ENCODE measurements at places on chromosomes 16 and 17.

DNA sequence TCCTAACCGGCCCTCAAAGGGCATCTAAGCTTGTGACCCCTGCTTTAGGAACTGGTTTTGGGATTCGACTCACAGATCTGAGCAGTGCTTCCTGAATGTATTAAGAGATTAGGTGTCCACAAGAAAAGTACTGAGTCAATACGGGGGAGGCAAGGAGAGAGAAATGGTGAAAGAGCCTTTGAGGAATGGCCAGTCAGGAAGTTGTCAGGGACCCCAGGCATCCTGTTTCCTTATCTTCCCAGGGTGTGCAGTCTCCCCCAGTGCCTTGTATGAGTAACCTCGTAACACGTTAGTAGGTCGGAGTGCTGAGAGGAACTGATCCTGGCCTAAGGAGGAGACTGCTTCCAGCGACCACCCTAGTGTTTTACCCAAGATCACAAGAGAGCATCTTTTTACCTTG, 16.4 kb upstream of the TMED6 start:
- DNase-seq, result no peak

DNA sequence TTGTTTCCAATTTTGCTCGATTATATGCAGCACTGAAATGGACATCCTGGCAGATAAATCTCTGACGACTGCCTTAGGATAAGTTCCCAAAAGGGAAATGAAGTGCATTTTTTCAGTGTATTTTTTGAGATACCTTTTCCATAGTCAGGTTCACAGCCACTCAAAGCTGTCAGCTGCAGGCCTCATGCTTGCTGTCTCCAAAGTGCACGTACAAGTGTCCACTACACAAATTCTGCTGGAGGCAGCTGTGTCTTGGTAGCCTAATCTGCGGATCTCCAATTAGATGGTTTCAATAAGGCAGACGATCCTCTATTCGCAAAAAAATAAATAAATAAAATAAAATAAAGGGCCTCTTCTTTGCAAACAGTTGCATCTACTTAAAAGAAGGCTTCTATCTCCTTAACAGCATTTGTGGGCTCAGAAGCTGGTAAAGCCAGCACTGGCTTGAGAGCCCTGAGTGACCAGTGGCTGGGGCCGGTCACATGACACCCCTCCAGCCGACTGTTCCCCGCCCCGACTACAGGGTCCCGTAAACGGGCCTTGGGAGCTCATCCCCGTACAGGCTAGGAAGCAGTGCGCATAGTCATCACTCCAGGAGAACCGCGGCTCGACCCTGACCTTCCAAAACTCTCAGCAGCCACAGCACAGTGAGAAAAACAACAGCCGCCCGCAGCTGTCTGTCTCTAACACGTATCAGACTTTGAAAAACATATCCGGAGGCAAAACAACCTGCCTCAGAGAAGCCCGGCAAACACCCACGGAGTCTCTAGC, 18.8 kb downstream of the RPH3AL start:
- no peak for DNase-seq

GRCh38 chr17:80811181-80812105, 180.2 kb upstream of the CHMP6 start:
- DNase-seq, result no peak

- DNase-seq, result no peak
These were observed 9.8 kb upstream of the NAT9 start for GRCh38 chr17:74785981-74786360.

GRCh38 chr17:57279432-57279831, 23.1 kb downstream of the MSI2 start:
- DNase-seq, result no peak

- DNase-seq, result no peak
These were observed 1.5 kb downstream of the LIMD2 start for GRCh38 chr17:63698381-63698885.

DNA sequence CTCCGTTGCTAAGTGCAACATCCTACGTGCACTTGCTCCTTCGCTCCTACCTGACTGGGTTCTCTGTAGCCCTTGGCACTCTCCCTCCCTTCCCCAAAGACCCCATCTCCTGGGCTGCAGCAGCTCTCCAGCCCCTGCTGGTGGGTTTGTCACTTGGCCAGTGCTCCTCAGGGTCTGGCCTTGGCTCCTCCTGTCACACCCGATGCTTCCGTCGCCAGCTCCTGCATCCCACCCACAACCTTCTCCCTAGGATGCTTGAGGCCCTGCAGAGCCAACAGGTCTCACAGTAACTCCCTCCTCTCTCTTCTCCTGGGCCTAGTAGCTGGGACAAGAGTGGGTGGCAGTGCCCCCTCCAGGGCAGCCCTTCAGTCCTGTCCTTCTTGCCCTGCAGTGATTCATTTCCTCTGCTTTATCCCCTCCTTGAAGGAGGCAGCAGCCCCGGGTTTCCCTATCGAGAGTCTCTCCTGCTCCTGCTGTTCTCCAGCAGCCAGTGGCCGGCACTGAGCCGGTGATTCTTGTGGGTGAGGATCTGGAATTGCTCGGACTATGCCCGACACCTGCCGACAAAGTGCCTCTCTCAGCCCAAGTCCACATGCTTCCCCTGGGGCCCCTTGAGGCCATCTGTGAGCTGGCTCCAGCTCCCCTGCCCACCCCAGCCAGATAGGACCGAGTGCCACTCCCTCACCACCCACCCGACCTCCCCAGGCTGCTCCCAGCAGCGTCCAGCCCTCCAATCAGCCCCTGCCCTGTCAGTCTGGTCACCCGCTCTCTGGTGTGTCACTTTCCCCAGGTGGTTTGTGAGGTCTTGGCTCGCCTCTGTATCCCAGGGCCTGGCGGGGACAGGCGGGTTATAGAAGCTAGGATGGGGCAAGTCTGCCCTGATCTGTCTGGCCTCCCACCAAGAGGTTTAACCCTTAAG, 3.8 kb downstream of the LITAFD start:
- no peak for DNase-seq

GRCh38 chr17:21301593-21302550, 17.4 kb downstream of the MAP2K3 start:
- DNase-seq, result no peak

GRCh38 chr17:4839965-4840892, 7.1 kb downstream of the MINK1 start:
- DNase-seq, result no peak

GRCh38 chr16:73315645-73316044, 267.7 kb upstream of the ZFHX3 start:
- no peak for DNase-seq

DNA sequence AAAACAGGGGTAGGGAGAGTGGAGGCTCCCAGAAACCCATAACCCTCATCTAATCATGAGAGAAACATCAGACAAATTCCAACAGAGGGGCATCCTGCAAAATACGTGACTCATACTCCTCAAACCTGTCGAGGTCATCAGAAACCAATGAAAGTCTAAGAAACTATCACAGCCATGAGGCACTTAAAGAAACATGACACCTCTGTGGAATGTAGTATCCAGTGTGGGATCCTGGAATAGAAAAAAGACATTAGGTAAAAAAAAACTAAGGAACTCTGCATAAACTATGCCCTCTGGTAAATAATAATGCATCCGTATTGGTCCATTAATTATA, 16.4 kb downstream of the CDH5 start:
- DNase-seq, result no peak

GRCh38 chr17:18933102-18934058, 18.6 kb upstream of the SLC5A10 start:
- DNase-seq, result no peak

DNA sequence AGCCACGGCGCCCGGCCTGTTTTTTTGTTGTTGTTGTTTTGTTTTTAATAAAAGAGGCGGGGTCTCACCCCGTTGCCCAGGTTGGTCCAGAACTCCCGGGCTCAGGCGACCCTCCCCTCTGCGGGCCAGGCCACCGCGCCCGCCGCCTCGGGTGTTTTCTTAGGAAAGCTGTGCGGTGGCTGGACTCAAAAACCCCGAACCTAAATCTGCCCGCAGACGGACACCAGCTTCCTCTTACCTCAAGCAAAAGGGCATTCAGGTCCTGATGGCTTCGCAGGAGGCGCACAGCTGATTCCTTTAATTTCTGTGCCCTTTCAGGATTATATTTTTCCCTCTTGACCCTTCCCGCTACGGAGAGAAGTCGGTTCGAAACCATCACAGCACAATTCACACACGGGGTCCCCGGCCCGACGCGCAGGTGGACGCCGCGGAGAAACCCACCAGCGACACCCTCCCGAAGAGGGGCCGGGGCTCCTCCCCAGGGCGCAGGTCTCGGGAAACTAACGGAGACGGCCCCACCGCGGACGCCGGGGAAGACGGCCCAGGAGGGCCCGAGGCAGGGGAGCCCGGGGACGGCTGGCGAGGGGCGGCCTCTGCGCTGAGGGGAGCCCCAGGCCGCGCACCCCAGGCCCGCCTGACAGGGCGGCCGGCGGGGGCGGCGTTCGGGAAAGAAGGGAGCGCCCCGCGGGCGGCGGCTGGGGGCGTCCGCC, 653 bp downstream of the FANCA start:
- no peak for DNase-seq

DNA sequence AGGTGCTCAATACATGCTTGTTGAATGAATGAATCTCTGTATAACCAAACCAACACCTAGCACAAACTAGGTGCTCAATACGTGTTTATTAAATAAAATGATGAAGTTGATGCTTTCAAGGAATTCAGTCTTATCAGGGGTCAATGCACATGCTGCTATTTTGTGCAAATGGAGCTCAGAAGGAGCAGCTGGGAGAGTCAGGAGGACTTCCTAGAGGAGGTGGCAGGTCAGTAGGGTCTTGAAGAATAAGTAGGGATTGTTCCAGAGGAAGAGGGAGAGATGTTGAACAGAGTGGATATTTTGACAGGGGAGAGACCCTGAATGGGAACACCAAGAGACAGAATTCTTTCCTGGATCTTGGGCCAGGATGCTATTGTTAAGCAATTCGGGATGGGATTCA, 92.7 kb upstream of the LHX1 start:
- DNase-seq, result no peak

DNA sequence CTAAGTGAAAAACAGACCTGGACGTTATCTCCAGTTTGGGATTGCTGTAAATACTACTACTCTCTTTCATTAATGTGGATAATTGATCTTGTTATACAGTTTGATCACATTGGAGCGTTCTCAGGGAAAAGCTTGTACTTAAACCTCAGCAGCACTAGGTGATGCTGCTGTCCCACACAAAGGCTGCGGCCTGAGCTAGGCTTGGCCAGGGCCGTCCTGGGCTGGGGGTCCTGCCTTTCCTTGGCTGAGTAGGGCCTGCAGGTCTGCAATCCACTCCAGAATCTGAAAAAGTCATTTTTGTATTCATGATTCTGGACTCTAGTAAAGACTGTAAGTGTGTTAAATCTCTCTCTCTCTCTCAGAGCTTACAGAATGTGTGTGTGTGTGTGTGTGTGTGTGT, 23.7 kb upstream of the PMFBP1 start:
- no peak for DNase-seq

DNA sequence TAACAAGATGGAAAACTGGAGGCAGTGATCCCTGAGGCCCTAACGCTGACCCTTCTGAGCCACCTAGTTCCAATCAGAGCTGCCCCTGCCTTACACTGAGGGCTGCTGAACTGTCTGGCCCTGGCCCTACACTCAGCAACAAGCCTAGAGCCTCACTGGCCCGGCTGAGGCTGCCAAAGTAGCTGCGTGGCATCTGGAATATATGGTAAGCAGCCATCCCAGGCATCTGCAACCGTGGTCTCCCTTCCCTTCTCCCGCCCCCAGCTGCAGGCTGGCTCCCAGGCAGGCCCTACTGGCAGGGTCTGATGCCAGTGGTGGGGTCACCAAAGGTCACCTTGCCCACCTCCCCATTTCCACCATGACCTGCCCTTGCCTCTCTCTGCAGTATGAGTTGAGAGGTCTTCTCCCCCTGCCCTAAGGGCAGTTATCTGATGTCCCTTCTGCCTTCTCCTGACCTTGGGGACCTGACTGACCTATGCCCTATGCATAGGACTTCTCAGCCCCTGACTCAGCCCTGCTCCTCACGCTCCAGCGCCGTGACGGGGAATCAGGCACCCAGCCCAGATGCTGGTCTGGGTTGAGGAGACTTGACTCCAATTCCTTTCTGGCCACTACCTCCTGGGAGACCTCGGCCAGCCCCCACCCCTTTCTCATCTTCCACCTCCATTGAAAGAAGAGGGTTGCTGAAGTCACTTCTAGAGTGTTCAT, 45.3 kb downstream of the CPNE2 start:
- DNase-seq, result no peak

- no peak for DNase-seq
These were observed 82.3 kb downstream of the CMIP start for GRCh38 chr16:81526935-81527334.

DNA sequence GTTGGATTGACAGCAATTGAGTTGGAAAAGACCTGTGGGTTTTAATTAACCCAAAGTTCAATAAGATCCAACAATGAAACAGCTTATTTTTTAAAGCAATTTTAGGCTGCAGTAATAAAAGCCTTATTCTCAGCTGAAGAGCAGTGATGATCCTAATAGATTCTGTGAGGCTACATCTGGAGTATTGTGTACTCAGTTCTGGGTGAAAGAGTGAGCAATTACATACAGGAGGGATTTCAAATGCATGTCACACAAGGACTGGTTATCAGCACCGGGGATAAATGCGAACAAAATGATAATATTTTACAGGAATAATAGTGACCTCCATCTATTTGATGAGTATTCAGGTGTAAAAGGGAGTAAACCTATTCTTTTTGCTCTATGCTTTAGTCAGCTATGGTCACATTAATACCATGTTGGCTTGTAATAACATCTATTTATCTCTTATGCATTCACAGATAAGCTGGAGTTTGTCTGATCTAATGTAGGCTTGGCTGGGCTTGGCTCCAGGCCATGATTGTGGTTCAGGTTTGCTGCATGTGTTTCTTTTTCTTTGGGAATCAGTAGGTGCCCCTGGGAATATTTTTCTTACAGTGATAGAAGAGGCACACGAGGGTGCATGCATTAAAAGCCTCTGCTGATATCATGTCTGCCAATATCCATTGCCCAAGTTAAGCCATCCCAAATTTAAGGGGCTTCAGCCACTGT, 22.2 kb upstream of the TOX3 start:
- peak; percentile 34 for DNase-seq

DNA sequence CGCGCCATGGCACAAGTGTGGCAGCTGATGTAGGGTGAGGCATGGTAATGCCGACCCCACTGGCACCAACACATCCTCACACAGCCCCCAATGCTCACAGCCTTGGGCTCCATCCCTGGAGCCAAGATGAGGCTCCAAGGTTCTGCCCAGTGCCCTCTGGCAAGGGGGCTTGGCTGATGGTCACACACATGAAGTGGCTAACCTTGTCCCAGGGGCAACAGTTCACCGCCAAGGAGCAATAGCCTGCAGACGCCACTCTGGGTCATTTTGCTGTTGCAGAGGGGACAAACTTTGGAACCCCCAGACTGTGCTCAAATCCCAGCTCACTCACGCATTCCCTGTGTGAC, 26.8 kb downstream of the TNFRSF13B start:
- DNase-seq, result no peak

DNA sequence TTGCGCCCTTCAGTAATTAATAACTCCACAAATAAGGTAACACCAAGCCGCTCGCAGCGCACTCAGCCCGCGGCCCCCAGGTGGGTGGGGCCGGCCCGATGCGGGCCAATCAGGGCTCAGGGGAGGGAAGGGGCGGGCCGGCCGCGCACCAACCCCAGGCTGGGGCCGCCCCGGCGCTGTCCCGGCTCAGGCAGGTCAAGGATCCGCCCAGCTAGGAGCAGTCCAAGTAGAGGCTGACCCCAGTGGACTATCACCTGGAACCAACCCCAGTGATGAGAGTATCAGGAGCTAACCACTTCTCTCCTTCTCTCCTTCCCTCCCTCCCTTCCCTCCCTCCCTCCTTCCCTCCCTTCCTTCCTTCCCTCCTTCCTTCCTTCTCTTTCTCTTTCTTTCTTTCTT, 110.8 kb downstream of the C16orf78 start:
- no peak for DNase-seq

All from NCI-H1417 treated with DMSO at 0.1 percent for 48 hours (cell line).